ENCODE measurements at places on chromosomes 5 and 9.

DNA sequence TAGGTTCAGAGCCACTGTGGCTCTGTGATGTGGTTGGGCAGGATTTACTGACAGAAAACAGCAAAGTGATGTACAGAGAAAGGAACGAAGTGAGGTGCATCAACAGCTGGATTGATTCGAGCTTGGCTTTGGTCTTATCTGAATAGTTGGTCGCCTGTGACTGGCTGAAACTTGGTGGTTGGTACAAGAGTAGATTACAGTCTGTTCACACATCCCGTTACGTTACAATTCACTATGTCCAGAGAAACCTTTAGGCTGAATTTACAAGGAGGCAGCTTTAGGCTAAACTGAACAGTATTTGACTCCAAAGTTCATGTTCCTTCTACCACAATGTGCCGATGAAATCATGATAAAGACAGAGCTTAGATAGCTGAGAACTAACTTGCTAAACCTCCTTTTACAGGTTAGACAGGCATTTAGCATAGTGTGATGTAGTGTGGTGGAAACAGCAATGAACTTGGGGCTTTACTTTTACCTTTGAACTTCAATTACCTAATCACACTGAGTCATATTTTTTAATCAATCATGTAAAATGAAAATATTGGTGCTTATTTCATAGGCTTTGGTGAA is 210.2 kb upstream of the PUM3 start:
- no peak for DNase-seq

DNA sequence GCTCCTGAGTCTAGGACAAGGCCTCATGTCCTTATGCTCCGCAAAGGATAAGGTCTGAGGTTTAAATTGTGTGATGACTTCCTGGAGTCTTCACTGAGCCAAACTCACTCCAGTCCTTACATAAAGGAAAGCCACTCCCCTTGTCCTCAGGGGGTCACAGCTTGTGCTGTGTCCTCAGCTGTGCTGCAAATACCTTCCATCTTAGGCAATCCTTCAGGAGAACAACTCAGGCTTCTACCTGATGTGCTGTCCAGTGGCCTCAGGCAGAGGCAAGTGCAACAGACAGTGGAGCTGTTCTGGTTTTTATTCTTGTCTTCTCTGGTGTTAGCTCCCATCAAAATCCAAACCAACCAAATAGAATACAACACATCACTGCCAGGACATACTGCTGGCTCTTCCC is 151.5 kb downstream of the TAF11L14 start:
- DNase-seq, result no peak

DNA sequence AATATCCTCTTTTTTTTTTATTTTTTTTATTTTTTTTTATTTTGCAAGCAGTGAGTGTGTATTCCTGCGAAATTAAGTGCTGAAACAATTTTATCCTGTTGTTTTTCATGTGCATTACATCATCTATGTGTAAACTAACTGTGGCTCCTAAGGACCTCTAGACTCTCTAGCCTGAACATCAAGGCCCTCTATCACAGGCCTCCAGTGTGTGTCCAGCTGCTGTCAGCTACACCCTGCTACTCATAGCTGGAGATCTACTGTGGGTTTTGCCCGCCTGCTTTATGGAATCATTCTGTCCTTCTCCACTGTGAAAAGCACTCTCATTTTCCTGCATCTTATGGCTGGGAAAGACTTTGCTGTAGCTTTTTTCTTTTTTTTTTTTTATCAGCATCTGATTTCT is 157.8 kb downstream of the KCTD16 start:
- no peak for DNase-seq

DNA sequence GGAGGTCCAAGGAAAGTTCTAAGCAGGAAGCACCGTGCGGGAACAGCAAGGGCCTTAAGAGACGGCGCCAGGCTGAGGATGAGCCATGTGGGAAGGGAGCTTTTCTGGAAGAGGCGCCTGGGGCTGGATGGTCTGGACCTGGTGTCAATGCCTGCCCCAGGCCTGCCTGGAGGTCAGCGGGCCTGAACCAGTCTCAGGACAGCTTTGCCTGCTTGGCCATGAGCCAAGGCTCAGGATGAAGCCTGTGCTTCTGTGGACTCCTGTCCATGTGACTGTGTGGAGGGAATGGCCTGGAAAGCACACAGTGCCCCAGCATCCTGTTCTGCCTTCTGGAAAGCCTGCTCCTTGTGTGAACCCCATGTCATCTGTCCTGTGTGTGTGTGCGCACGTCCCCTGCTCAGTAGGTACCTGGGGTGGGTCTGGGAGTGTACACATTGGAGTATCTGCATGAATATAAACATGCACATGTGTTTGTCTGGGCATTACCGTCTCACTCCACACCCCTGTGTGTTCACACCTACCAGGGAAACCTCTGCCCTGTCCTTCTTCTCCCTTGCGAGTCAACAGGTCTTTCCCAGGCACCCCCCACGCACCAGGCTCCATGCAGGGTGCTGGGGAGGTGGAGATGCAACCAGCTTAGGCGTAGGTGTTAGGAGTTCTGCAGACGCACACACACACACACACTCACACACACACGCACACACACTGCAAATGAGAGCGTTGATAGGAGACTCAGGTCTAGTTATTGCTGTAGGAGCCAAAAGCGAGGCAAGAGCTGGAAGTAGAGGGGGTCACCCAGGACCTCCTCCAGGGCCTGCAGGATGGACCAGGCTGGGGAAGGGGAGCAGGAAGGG is 24.8 kb downstream of the DAB2IP start:
- DNase-seq, result no peak

- DNase-seq, result no peak
Observed at GRCh38 chr5:87125766-87126165, 141.9 kb upstream of the RASA1 start.

- DNase-seq, result no peak
Observed at GRCh38 chr5:129977810-129978209, 73.5 kb downstream of the CHSY3 start.

DNA sequence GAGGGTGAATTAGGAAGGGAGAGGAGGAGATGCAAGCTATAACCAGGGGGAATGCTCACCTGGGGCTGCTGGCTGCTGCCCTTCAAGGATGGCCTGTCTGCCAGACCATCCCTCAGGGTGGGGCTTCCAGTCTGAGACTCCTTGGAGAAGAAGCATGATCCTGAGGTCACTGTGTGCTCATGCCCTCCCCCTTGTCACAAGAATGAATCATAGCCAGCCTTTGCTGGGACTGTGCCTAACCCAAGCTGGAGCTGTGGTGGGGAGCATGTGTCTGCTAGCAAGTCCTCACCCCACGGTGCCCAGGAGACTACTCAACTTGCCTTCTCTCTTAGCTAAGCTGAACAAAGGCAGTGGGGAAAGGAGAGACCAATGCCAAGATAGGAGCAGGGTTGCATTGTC is 463.6 kb downstream of the SPOCK1 start:
- DNase-seq, result no peak

DNA sequence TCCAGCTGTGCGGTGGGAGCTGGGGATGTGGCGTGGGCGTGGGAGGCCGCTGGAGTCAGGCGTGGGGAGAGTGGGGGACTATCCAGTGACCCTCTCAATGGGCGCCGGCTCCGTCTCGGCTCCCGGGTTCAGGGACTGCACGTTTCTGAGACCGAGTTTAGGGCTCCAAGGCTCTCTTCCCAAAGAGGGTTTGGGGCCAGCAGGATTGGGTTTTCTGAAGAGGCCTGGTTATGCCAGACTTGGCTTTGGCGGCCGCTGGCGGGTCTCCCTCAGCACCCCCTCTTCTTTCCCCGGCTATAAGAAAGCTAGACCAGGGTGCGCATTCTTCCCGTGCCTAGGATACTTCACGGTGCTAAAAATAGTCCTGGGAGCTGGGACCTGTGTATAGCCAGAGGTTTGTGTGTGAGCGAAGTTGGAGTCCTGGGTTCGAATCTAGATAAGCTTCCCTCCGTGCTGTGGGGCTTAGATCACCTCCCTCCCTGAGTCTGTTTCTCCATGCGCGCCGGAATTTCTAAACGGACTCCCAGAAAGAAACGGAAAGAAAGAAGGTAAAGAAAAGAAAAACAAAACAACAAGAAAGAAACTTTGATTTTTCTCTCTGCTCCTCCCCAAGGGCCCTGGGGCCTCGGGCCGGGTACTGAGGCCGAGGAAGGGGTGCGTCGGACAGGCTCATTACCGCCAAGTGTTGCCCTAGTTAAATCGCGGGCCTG is 5.0 kb downstream of the HAND1 start:
- no peak for DNase-seq

DNA sequence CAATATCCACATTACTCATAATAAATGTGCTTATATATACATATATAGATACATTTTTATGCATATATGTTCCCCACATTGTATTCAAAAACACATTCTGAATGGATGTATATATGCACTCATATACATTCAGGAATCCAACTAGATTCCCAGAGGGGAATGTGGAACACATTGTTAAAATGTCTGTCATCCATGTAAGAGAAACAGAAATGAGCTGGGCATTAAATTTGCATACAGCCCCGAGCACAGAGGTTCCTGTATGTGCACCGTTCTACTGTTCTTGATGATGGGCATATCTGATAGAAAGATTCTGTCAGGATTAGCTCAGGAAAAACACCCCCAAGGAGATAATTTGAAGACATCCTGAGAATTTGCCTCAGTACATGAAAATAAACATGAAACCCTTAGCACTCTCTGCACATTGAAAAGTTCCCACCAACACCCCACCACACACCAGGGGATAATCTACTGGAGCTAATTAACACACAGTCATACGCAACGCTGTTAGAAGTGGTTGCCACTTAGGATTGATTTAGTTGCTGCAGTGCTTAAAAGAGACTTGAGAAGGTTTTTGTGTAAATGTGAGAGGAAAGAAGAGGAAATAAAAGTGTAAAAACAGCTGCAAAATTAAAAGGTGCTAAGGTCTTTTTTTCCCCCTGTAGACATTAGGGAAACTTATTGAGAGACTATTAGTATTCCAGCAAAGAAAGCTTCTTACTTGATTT is 223.3 kb downstream of the SLF1 start:
- DNase-seq, result no peak

- DNase-seq, result no peak
Observed at GRCh38 chr9:295576-295975, 80.9 kb downstream of the DOCK8 start.

DNA sequence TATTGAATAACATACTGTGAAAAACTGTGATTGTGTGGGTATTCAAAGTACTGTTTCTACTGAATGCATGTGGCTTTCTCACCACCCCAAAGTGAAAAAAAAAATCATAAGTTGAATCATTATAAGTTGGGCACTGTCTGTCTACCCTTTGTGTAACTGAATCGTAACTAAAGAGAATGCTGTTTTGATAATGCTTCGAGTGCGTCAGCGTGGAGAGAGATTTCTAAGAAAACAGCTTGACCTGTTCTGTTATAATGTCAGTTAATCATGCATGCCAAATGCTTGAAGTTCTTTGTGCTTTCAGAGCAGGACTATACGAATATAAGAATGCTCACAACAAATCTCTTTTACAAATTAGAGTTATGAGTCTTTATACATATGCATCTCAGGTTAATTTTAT is 148.8 kb upstream of the SGCD start:
- no peak for DNase-seq

DNA sequence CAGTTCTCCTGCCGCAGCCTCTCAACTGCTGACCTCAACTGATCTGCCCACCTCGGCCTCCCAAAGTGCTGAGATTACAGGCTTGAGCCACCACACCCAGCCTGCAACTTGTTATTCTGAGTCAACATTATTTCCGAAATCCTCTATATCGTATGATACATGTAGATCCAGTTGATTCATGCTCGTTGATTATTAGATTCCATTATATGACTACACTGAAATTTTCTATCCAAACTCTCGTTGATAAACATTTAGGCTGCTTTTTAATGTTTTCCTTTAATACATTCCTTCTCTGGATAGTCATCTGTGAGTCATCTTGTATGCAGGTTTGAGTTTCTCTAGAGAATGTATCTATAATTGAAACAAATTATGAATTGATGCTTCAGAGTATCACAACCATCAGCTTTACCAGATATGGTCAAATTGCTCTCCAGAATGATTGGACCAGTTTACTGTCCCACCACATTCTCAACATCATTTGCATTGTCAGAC is 4.1 kb downstream of the CDK7 start:
- DNase-seq, result no peak

GRCh38 chr5:138900281-138900965 is 25.3 kb upstream of the LRRTM2 start:
- no peak for DNase-seq

GRCh38 chr5:140603734-140604133 is 29.2 kb downstream of the CD14 start:
- no peak for DNase-seq

DNA sequence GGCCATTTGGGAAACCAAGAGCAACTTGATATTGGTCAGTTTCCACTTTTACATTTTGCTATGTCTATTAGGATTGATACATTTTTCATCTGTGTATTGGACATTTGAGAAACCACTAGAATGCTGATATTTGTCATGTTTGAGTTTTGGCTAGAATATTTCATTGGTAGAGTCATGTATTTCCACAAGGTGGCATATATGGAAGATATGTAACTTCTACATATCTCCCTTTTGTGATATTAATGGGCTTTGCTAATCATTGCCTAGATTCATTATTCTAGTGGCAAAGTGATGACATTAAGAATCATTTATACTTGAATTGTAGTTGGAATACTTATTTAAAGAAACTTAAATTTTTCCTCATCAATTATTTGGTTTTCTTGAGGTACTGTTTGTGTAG is 692.9 kb upstream of the EDIL3 start:
- DNase-seq, result no peak

DNA sequence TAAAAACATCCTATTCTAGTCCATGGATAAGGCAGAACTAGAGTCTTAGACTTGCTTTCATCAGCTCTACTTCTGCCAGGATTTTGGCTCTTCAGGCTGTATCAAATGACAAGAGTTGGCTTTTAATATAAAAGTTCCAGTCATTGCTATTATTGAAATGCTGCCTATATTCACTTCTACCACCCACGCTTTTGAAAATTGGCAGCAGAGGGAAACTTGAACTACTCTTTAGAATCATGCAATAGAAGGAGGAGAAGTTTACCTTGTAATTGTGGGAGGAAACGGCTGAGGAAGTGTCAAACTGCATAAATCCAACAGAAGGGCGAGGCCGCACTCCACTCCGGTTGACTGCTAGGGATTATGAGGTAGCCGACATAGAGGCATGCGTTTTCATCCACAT is 122.6 kb upstream of the BASP1 start:
- DNase-seq, result no peak

DNA sequence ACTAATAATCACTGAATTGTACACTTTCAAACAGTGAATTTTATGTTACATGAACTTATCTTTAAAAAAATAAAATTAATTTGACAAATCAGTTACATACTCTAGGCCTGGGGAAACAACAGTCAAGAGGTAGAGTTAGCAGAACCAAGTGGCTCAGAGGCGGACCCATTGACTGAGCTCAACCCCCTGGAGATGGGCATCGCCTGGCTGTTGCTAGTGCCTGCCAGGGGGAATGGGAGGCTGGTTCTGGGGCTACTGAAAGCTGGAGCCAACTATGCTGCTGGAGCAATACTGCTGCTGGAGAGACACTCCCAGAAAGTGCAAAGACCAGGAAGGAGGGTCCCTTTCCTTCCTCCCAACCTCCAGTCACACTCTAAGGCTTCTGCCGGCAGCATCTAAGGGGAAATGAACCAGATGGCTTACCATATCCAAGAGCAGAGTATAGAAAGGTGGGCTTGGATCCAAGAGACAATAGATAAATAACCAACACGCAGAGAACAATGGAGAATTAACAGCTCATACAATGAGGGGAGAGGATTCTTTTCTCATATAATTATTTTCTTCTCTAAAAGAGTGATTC is 40.3 kb upstream of the ANKRD55 start:
- no peak for DNase-seq

All from activated T-helper 1 cell treated with Interleukin-2 at 50 U/mL for 16 hours (primary cell).